ENCODE measurements at places on chromosomes 3 and 15. TPM values are rescaled to one million over a fixed set of nuclear protein-coding genes. Genes with fewer than 3 reads are reported as not detected.

- DNase-seq: no peak
Observed at GRCh38 chr3:73695841-73696240, 71.1 kb upstream of the PDZRN3 start.

GRCh38 chr3:71089271-71089847 is 494.2 kb downstream of the FOXP1 start:
- no peak for DNase-seq

The CEP70 gene
- total RNA-seq: 11.2 TPM

The APOD gene
- total RNA-seq: 29.9 TPM

DNA sequence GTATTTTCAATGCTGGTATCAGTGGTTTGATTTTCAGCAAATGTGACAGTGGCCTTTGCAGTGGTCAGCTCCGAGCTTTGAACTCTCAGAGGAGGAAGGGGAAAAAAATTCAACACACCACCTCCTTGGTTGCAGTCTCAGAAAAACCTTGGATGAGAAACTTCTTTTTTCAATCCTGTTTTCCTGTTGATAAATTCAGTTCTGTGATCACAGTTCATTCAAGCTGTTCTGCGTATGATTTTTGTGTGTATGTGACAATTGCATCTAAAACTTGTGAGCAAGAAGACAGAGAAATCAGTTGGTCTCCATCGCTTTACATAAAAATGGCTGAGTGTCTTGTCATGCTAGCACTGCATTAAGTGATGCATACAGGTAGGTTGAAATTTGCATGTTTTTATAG is 19.2 kb downstream of the ZBTB38 start:
- no peak for DNase-seq

The CACNA2D2 gene
- total RNA-seq: 1.1 TPM

GRCh38 chr15:92709110-92709790 is 53.7 kb upstream of the FAM174B start:
- no peak for DNase-seq

The UQCRC1 gene
- total RNA-seq: 857 TPM

DNA sequence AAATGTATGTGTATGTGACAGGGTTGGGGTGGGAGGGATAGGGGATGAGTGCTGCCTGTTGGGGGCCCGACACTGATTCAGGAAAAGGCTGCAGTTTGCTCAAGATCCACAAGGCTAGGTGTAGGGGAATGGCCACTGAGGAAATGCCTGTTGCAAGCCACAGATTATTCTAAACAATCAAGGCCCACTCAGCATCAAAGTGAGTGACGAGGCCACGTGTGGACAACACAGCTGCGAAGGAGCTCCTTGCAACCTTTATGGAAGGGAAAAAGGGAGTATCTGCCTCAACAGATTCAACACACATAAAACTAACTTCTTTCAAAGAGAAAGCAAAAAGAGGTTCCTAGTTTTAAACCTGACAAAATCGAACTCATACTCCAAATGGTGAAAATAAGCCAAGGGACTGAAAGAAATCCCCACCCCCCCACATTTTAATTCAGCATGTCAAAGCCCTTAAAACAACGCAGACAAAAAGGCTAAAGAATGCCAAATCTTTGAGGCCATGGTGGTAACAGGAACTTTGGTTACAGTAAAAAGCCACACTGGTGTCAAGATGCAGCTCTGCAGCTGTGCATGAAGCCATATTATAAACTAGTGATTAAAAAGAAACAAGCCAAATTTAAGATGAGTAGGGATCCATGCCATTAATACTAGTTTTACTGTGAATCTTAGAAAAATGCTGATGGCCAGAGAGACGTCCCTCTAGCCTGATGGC is 3.6 kb downstream of the POLG start:
- no peak for DNase-seq

- DNase-seq: no peak
Observed at GRCh38 chr3:126063358-126063965, 20.5 kb downstream of the SLC41A3 start.

DNA sequence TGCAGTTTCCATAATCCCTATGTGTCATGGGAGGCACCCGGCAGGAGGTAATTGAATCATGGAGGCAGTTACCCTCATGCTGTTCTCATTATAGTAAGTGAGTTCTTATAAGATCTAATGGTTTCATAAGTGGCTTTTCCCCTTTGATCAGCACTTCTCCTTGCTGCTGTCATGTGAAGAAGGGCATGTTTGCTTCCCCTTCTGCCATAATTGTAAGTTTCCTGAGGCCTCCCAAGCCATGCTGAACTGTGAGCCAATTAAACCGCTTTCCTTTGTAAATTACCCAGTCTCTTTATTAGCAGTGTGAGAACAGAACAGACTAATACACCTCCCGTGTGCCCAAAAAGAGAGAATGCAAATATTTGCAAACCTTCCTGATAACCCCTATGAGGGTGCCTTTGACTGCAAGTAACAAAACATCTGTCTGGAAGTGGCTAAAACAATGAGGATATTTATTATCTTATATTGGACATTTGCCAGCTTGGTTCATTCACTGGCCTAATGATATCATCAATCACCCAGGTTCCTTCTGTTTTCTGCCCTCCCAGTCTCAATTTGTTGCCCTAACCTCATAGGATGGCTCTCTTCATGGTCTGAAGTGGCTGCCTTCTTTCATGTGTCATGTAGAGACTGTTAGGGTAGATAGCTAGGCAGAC is 68.7 kb downstream of the BHLHE40 start:
- DNase-seq: no peak

- DNase-seq: no peak
Observed at GRCh38 chr3:38662544-38662943, 13.1 kb upstream of the SCN5A start.

DNA sequence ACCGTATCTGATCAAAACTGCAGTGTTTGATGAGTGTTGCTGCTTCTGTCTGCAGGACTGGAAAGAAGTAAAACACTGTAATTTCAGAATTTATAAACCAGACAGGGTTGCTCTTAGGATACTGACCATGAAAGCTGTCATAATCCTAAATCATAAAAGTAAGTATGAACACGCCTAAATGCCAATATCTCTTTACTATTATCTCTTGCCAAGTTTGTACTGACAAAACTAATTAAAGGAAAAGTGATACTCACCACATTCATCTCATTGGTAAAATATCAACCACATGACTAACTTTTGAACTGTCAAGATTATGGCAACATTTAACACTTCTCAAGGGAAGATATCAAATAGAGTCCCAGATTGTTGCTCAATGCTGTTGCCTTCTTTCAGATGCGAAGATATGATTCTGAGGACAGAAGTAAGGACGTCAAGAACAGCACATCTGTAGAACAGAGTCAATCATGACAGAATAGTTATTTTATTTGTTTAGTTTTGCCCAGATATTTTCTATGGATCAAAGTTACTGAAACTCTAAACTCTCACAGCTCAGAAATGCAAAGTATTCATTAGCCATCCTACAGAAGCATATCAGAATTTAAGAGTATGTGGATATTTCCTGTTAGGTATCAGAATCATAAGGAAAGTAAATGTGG is 61.4 kb upstream of the COL8A1 start:
- DNase-seq: no peak

DNA sequence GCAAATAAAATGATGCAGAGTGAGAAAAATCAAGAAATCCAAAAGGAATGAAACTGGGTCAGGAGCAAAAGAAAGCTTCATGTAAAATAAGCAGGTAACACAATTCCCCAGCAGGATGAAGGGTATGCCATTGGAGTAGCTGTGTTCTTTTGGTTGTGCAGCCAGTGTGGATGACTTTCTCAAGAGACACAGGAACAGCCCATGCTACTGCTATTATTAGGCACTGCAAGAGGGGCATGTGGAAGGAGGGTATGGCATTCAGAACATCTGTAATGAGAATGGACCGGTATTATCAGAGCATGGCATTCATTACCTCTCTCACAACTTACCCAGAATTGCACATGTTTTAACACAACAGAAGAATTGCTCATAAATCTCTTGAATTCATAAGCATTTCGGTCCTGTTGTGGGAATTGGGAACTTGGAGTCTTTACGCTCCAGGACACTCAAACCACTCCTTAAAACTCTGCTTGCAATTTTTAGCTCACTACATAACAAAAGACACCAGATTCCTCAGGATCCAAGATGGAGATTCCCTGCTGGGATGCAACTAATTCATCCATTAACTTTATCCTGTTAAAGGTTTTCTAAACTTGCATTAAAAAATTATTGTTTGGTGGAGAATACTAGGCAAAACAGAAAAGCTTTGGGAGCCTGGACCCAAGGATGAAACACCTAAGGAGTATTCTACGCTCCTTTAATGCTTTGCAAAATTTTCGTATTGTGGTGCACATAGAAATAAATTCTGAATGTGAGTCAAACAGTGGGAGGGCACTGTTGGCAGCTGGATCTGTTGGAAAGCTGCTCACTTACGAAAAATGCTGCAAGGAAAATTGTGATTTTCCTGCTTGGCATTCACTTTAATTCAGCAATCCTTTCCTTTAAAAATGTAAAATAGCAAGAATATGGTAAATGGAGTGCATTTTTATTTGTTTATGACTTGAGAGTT is 34.6 kb upstream of the CDIN1 start:
- DNase-seq: no peak

- no peak for DNase-seq
Observed at GRCh38 chr3:195084746-195085145, 186.2 kb downstream of the XXYLT1 start.

DNA sequence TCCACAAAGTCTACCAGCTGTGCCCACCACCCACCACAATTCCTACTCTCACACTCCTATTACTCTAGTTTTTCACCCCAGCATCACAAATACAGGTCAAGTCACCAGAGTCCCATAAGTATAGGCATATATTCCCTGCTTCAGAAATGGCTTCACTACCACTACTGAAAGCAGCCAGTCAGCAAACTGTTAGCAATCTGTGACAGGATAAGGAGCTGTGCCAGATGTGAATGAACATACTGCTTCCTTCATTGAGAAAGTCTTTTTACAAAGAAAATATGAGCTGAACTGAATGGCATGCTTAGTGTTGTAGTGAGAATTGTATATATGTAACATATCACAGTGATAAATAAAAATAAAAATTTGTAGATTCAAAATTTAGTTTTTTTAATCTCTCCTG is 76.8 kb downstream of the C3orf85 start:
- no peak for DNase-seq

- DNase-seq: no peak
Observed at GRCh38 chr3:73523661-73524060, 101.1 kb downstream of the PDZRN3 start.

The PARP15 gene
- total RNA-seq: 109 TPM

DNA sequence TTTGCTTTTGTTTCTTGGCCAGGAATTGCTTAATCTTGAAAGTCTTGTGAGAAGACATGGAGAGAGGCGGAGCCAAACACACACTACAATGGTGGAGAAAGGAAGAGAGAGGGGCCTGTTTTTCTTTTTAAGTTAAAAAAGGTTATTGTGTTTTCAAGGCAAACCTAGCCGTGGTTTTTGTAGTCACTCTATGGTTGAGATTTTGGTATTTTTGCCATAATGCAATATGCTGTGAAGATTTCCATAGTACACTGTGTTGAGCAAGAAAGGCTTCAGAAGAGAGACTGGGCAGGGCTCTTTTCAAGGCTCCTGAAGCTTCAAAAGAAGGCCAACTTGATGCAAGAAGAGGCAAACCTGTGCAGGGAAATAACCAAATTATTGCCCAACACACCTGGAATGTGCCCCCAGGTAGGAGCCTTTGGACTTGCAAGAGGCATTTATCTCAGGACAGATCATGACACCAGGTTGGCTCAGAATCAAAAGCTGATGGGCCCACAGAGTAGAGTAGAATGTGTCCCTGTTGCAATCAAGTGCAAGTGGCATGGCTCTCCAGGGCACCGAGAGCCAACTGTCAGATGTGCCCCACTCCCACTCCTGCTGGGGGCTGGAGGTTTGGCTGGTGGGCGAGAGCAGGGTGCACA is 22.1 kb downstream of the AMOTL2 start:
- DNase-seq: peak; percentile 52

The CGNL1 gene
- total RNA-seq: 9.9 TPM

GRCh38 chr15:60228101-60228500 is 169.7 kb downstream of the ANXA2 start:
- DNase-seq: no peak

DNA sequence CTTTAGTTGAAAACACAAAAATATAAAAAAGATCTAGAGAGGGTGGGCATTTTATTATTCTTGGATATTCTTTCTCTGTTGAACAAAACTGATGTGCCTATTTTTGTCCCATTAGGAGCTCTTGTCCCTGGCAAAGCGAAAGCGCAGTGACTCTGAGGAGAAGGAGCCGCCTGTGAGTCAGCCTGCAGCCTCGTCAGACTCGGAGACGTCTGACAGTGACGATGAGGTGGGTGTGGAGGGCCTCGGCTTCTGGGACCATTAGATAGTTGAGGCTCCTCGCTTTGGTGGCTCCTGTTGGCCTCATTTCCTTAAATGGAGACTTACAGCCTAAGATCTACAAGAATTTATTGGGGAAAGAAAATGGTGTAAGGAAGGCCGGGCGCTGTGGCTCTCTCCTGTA is 21.3 kb downstream of the RTF1 start:
- DNase-seq: no peak

The STRIT1 gene
- total RNA-seq: not detected

DNA sequence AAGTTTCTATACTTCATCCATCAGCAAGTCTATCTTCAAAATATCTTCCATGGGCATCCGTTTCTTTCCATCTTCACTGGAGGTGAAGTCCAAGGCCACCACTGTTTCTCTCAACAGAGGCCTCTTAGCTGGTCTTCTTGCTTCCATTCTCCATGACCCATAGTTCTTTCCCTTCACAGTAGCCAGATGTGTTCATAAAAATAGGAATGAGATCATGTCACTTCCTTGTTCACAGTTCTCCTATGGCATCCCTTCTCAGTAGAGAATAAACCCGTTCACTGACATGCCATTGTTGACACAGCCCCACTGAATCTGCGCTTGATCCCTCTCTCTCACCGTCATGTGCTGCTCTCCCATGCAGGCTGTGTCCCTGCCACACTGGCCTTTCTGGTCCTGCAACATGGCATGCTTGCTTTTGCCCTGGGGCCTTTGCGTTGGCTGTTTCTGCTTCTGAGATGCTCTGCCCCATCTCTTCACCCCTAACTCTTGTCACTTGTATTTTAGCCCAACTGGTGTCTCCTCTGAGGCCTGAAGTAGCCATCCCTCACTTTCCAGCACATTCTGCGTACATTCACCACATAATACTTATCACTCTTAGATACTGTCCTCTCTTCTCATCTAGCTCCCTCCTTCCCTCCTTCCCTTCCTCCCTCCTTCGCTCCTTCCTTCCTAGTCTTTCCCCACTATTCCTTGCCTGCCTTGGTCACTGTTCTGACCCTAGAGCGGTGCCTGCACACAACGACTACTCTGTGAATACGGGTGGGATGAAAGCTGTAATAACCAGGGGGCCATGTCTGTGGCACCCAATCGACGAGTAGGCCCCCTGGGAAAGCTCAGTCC is 42.0 kb downstream of the STARD5 start:
- peak; percentile 11 for DNase-seq

DNA sequence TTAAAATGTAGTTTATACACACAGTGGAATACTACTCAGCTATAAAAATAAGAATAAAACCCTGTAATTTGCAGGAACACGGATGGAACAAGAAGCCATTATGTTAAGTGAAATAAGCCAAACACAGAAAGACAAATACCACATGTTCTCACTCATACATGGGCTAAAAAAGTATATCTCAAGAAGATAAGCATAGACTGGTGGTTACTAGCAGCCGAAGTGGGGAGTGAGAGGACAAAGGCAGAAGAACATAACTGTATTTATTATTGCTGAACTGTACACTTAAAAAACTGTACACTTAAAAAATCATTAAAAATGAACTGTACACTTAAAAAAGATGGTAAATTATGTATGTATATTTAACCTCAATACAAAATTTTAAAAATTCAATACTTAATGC is 11.0 kb downstream of the UBE3A start:
- no peak for DNase-seq

The EIF4E3 gene
- total RNA-seq: 20.6 TPM
